GM04504 (cell line): ENCODE measurements at places on chromosomes 16 and 17.

DNA sequence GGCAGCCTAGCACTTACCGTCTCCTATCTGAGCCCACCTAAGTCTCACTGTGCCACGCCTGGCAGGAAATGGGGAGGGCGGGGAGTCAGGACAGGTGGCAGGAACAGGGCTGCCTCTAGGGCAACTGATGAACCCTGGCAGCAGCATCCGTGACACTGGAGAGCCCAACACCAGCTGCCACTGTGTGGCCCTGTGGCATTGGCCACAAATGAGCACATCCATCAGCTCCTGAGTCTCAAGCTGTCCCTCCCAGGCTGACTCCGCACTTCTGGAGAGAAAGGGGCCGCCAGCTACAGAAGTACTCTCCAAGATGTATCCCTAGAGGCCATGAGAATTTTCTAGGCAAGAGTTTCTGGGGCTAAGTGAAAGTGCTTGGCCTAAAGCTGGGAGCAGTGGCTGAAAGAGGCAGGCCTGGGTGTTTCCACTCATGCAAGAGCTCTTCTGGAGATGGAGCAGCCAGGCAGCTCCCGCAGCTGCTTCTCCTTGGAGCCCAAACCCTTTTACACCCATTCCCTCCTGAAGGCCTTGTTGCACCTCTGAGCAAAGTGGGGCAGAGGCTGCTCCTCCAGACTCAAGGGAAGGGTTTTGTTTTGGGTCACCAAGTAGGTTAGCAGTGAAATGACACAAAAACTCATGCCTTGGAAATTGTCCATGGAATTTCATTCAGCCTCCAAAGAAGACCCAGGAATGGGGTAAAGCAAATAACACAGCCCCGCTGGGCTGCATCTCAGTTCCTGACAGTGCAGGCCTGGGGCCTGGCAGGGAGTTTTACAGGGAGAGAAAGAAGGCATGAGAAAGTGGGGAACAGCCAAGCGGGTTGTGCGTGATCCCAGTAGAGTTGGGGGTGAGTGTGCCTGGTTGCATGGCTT, 25.8 kb downstream of the PEMT start:
- no peak for DNase-seq

DNA sequence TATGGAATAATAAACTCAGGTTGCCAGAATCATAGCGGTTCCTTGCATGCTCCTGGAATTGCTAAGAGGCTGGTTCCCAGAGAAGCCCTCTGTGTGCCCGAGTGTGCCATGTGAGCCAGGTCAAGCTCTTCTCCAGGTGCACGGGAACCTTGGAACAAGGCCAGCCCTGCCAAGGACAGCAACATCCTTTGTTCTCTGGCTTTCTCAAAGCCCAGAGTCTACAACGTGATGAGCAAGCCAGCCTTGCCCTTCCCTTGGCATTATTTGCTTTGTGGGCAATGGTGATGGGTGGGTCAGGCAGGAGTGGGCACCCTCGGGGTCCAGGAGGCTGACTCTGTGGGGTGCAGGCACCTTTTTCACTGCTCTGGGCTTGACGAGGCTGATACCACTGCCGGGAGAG, 14.2 kb upstream of the SEC14L1 start:
- DNase-seq: no peak

- no peak for DNase-seq
These were observed 6.9 kb downstream of the RGS9 start for GRCh38 chr17:65143889-65144604.

DNA sequence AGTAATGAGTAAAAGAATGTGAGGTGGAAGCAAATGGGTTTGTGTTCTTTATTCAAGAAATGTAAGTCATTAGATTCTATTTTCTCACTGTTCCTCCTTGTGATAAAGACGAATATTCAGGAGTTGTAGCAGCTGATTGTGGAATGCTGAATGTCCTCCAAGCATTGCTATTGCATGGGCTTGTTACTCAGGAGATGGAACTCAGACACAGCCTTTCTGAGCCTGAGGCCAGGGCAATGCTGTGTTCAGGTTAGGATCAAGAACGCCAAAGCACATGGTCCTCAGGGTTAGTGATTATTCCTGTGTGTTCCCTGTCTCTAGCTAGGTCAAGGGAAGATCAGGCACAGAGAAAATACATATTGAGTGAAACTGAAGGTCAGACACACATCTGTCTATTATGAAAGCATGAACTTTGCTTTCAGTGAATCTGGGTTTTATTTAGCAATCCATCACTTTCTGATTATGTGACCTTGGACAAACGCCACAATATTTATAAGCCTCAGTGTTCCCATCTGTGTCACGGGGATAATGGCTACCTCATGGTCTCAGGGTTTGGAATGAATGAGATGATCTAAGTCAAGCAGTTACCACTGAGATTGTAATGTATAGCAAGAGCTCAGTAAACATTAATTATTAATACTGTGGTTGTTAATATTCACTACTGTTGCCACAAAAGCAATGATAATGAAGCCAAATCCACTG, 426.8 kb upstream of the DYNLRB2 start:
- no peak for DNase-seq

DNA sequence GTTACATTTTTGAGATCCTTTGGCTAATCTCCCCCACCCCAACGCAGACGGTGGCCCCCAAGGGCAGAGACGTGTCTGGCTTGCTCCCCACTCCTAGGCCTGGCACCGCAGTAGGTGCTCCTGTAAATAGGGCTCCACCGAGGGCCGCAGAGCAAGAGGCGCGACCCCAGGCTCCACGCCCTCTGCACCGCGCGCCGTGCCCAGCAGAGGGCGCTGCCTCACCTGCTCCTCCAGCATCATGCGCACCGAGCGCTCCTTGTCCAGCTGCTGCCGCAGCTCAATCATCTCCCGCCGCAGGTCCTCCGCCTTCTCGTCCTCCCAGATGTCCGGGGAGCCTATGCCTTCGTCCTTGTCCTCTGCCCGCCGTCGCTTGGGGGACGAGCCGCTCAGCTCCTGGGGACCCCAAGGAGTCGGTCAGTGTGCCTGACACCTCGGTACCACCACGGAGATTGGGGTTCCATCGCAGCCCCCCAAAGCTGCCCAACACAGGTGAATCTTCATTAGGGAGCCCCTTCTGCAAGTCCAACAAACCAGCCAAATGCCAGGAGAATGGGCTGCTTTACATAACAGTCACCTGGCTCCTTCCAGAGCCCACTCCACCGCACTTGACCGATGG, 11.2 kb downstream of the TFAP4 start:
- no peak for DNase-seq

GRCh38 chr16:4371357-4372000, at the start of gene VASN:
Gene VASN, plus strand, starts transcription at chr16:4371848. Its CDS starts 9,030 bp downstream, at chr16:4380878.
- DNase-seq: no peak
